Esophagus muscularis mucosa (tissue), 4 donors: ENCODE measurements at places on chromosomes 3 and 15.

GRCh38 chr3:46856576-46857471 lies 6.4 kb downstream of the MYL3 start:
- DNase-seq, result no peak

GRCh38 chr3:146903927-146904326 lies 298.8 kb upstream of the PLSCR5 start:
- no peak for DNase-seq

DNA sequence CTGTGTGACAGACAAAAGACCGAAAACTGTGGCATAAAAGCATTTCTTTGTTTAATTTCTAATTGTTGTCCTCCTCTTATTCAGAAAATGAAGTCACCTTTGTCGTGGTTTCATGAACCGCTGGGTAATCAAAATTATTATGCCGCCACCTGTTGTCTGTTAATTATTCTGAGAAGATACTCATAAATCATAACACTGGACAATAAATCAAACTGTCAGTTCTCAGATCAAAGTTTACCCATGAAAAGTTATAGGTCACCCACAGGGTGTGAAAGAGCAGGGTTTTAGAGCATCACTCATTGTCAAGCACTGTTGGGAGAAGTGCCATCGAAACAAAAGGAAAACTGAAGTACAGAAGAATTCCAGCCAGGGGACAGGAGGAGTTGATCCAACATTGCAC lies 474.3 kb downstream of the NR2F2 start:
- no peak for DNase-seq

DNA sequence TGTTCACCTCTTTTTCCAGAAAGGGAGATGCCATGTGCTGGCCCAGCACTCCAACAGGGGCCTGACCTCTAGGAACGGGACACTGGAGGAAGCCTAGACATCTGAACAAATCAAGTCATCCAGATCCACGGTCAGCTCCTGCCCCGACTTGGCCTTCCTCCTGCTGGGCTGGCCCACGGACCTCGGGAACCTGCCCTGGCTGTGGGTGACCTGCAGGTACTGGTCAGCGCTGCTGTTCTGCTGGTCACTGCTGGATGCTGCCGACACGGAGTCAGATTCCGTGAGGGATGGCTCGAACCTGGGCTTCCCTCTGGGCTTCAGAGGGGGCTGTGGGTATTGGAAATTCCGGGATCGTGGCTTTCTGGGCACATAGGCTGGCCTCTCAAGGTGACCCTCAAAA lies 8.4 kb upstream of the STARD5 start:
- DNase-seq, result no peak

- DNase-seq, result no peak
Measured at GRCh38 chr15:22887157-22887951, 48.9 kb downstream of the NIPA2 start.

- DNase-seq, result no peak
Measured at GRCh38 chr15:70582143-70582945, 181.0 kb downstream of the UACA start.
